Cerebellar nuclear complex (tissue), 1 donor: ENCODE measurements at places on chromosomes 6 and 20.

- no peak for DNase-seq
Observed at GRCh38 chr20:59146780-59147565, 16.6 kb upstream of the ZNF831 start.

GRCh38 chr6:37123957-37124729 lies 45.8 kb upstream of the PIM1 start:
- no peak for DNase-seq

GRCh38 chr6:5569491-5569890 lies 308.2 kb downstream of the FARS2 start:
- DNase-seq, result no peak

DNA sequence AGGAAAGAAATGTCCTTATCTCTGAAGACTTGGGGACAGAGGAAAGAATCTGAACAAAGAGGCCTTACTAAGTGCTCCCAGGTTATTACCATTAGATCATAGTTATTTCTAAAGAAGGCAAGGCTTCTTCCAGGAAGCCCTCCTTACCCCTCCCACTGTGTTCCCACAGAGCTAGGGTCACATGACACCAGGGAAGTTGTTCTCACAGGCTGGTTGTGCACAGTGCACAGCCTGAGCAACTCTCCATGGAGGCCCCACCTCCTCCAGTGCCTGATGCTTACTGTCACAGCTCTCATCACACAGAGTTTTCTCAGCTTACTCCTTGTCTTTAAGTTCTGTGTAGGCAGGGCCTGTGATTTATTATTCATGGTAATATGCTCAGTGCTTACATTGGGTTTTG lies 68.9 kb upstream of the SCGN start:
- DNase-seq, result no peak

DNA sequence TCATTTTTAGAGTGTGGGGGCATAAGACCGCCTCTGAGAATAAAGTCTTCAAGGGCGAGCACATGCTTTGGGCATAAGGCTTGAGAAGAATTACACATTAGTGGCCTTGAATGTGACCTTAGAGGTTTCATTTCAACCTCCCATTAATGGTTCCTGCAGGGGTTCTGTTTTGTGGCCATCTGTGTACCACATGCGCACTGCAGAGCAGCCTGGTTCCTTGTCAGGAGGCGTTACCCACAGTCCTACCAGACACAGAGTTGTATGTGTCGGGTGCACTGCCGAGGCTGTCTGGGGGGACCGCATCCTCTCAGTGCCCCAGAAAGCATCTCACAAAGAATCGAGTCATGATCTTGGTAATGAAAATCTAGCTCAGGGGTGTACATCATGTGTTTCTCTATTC lies 115.7 kb downstream of the B3GAT2 start:
- DNase-seq, result no peak

GRCh38 chr6:5132731-5133130 lies 47.6 kb downstream of the PPP1R3G start:
- no peak for DNase-seq

DNA sequence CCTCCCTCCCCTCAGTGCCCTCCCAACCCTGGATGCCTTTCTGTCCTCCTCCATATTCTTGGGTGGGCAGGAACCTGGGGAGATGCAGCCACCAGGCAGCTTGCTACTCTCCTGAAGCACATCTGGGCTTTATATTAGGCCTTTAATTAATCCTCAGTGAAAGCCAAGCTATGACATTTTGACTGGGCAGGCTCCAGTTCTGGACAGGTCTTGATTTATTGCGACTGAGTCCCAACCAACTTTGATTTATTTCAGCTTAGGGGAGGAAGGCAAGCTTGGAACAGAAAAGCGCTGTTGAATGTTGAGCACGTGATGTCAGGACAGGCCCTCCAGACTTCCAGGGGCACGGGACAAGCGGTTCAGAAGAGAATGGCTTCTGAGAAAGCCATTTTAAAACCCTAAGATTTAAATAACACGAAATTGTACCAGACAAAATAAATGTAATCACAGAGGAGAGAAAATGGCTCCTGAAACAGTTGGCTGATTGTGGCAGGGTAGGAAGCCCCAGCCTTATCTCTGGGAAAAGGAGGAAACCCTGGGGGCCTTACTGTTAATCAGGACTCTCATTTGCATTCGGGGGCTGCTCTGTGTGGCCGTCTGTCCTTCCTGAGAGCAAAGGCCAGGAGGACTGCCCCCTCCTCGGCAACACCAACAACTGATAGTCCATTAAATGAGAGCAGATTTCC lies 294.2 kb downstream of the FOXC1 start:
- no peak for DNase-seq

DNA sequence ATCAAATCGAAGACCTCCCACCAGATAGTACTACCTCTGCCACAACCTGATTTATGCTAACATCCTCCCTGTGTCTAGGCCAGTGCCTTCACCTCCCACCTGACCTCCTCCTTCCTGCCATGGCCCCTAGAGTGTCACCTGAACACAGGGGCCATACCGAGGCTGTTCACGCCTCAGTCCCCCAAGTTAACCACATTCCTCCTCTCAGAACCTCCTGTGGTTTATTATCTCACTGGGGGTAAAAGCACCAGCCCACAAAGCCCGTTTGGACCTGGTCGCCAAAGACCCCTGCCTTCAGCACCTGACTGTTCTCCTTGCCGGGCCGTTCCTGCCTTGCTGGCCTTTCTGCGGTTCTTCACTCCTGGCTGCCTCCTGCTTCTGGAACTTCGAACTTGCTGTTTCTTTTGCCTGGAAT lies 13.7 kb downstream of the MAS1 start:
- no peak for DNase-seq

DNA sequence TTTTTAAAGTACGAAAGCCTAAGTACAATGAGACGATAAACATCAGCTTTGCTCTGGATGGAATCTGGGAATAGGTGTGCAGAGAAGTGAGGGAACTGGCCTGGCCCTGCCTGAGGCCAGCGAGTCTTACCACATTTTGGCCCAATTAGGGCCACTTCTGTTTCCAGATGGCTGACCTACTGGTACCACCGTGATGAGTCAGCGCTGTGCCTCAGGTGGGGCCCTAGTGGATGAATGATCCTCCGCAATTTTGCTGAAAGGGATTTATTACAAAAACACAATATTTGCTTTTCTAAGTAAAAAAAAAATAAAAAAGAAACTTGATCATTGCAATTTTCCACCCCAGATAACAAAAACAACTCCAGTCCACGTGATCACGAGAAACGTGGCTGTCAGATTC lies 22.5 kb downstream of the INSM1 start:
- no peak for DNase-seq

- no peak for DNase-seq
Observed at GRCh38 chr20:2338411-2339066, 42.2 kb upstream of the TGM6 start.

- no peak for DNase-seq
Observed at GRCh38 chr6:169604076-169604475, 97.8 kb downstream of the WDR27 start.

GRCh38 chr6:52303178-52303577 lies 18.6 kb upstream of the MCM3 start:
- no peak for DNase-seq

DNA sequence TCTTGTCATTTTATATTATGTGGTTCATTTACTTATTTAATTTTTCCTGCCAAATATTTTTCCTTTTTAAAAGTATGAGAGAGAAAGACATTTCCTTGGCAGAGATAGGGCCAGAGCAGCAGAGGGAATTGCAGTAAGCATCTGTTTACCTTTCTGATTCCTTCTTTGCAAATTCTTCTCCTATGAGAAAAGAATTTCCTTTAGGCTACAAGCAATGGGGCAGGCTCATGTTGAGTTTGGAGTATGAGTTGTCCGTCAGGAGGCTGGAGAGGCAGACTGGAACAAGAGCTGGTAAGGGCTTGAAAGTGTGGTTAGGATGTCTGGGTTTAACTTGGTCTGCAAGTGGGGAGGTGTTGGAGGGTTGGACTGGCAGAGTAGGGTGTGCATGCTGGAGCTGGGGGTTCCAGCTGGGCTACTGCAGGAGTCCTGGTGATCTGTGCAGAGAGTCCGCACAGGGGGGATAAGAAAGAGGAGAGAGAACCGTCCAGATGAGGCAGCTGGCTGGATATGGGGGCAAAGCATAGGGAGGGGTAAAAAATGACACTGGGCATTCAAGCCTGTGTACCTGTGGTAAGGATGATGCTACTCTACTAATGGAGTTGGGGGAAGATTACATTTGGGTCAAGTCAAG lies 19.7 kb downstream of the TIAM2 start:
- no peak for DNase-seq

DNA sequence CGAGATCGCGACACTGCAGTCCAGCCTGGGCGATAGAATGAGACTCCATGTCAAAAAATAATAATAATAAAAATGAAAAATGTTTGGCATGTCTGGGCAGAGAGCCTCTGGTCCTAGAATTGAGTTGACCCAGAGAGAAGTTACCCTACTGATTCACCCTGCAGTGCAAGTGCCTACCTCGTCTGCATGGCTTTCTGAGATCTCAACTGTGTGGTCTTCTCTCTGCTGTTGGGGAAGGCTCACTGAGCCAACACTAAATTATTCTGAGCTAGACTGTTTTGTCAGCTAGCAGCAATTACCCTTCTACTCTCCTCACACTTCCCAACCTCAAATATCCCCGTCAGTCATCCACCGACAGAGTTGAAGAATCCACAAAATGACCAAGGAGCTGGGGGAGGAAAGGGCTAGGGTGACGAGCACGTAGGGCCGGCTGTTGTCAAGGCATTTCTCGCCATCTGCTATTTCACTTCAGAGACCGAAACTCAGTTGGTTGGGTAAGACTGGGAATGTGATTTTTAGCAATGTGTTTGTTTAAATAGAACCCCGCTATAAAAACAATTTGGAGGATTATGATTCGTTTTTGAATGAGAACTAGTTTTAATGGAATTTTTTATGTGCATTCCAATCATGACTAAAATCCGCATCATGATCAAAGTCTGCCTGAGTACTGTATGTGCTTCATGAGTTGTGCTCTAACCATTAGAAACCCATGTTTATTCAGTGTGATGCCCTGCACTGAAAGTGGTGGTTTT lies 9.4 kb downstream of the MAS1 start:
- no peak for DNase-seq

DNA sequence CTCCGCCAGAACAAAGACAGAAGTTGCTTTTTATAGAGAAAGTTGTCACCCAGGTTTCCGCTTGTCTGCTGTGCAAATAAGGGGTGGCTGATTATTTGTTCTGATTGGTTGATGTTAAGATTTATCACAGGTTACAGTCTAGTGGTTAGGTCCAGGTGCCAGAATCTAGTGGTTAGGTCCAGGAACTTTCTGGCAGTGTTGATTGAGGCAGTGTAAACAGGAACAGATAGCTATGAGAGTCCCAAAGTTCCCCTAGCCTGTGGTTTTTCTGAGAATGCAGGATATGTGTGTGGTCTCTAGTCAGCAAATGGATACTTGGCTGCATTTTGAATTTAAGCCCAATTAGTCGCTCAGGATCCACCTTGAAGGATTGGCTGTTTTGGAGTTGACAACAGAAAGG lies 148.0 kb downstream of the TMEM200A start:
- no peak for DNase-seq

DNA sequence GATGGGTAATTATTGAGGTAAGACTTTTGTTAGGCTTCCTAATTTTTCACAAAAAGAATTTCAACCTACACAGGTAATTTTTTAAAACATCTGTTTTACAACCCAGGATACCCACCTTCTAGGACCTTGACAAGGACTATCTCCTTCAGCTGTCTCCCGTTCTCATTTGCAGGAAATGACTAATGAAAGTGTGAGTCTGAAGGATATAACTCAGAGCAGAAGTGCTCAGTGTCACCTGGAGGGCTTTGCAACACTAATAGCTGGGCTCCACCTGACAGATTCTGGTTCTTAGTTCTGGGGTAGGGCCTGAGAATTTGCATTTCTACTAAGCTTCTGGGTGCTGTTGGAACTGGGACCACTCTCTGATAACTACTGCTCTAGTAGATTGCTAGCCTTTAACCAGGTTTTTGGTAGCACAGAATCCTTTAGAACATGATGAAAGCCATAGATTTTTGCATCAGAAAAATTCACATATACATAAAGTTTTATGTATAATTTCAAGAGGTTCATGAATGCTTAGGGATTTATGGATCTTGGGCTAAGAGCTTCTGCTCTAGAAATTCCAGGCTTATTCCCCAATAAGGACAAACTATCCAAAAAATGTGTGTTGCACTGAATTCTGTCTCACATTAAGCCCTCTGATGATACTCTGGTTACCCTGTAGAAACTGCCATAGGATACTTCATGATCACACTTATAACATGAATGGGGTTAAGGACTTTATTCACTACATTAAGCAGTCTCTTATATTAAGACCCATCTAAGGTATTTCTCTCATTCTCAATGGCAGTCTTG lies 30.3 kb downstream of the AK9 start:
- DNase-seq, result no peak

DNA sequence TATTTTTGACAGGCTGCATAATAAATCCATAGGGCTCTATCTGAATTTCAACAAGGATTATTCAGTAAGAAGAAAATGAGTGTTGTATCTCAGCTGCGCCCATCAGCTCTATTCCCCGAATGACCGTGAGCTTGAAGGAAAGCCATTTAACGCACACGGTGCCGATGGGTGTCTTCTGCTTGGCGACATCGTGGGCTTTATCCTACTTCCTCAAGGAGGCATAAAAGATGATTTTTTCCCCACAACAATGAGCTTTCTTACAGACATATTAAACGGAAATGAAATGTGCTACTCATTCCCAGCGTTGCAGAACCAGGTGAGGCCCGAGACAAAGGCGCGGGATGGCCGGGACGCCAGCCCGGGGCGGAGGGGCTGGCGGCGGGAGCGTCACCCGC lies 710 bp downstream of the DYNLT1 start:
- DNase-seq, result no peak

- DNase-seq, result peak; percentile 19
Observed at GRCh38 chr6:150894935-150895552, 29.5 kb downstream of the MTHFD1L start.

DNA sequence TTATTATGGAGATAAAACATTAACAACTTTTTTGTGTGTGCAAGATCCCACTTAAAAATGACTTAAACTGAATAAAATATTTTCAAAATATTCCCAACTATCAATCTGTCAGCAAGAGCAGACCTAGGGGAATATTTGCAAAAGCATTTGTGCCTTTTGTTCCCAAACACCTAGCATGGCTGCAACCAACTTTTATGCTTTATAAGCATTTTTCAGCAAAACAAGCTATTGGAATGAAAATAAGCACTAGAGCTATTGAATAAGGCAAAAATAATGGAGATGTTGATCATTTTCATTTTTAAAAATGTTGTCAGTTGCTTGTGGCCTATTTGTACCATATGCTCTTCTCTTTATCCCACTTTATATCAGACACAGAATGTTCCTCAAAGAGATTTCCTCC lies 28.2 kb upstream of the CEP162 start:
- no peak for DNase-seq

- no peak for DNase-seq
Observed at GRCh38 chr6:129359811-129360681, 349.9 kb downstream of the ARHGAP18 start.
